CD8-positive, alpha-beta memory T cell (primary cell): ENCODE measurements at places on chromosomes 7 and 10.

DNA sequence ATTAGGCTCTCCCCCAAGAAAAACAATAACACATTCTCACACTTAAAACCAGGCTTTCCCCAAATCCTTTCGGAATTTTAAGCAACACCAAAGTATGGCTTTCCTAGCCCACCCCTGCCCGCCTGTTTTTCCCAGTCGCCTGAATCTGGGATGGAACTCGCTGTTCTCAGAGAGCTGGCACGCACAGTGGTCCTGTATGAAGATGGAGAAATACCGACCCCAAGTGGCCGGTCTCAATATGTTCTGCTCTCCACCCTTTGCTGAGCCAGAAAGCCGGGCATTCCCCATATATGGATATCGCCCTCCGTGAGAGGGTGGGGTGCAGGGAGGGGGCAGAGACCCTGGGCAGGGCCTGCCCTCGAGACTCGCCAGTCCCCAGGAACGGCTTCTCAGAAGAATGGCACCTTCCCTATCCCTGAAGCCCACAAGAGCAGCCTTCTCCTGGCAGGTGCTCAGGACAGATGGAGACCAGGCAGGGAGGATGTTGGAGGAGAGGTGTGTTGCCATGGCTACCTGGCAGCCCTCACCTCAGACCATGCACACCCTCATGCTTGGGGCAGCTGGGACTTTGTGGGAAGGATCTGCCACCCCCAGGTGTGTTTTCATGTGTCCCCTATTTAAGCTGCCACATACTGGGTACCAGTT lies 3.4 kb downstream of the TACR2 start:
- DNase-seq = no peak

DNA sequence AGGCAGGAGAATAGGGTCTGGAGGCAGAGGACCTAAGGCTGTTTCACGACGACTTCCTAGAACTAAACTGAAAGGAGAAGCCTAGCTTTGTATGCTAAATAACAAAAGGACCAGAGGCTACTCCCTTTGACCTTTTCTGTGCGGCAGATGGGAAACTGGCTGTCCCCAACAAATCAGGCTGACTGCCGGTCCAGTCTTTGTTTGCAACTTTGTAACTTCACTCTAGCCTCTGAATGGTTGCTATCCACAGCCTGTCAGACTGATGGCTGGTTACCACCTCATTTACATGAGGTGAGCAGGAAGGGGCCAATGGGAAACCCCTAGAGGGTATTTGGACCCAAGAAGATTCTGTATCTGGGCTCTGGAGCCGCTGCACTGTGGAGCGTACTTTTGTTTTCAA lies 132.6 kb upstream of the SHH start:
- DNase-seq = no peak

- DNase-seq = no peak
Observed at GRCh38 chr7:139702811-139703486, 74.8 kb downstream of the HIPK2 start.

DNA sequence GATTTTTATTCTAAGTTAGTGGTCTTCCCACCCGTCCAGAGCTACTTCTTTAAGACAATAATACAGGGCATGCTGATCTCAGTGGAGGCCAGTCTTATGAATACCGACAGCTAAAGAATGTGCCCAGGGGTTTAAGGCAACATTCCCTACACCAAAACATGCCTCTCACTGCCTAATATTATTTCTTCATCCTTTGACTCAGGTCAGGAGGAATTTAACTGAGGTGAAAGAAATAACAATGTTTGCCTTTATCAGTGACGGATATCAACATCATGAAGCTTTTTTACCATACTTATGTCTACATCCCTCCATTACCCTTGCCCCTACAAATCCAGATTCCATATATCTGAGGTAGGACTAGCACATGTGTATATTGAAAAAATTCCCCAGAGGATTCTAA lies 33.3 kb upstream of the TES start:
- DNase-seq = no peak

DNA sequence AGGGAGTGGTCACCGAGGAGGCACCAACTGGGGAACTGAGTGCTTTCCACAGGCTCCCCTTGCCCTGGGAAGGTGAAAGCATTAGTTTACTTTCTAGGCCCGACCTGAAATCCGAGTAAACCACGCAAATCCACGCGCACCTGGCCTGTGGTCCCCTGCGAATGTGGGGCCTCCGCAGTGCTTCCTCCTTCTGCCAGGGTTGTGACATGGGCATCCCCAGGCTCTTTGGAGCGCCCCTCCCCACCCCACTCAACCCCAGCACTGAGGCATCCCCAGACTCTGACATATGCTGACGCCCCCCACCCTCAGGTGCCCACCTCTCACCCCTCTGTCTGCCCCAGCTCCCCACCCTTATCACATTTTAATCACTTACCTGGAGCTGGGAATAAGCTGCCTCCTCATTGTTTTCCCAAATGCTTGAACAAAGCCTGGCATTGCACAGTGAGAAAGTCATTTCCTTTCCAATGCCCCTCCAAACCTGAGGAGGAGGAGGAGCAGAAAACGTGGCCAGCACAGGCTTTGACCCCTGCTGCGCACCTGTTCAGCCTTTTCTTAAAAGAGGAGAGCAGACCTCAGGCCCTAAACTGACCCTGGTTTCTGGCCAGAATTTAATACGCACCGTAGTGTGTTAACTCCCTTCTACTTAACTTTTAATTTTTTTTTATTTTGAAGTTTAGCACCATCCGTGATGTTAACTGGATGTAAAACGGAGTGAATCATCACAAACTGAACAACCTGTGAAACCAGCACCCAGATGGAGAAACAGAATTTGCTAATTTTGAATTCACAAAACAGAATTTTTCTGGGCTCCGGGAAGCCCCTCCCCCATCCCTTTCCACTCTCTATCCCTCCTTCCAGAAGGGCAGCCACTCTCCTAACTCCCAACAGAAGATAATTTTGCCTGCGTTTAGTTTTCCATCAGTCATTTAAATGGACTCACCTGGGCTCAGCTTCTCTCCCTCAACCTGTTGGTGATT lies 129.4 kb downstream of the WDR11 start:
- DNase-seq = no peak

- no peak for DNase-seq
Observed at GRCh38 chr7:28055161-28055544, 125.4 kb downstream of the JAZF1 start.

DNA sequence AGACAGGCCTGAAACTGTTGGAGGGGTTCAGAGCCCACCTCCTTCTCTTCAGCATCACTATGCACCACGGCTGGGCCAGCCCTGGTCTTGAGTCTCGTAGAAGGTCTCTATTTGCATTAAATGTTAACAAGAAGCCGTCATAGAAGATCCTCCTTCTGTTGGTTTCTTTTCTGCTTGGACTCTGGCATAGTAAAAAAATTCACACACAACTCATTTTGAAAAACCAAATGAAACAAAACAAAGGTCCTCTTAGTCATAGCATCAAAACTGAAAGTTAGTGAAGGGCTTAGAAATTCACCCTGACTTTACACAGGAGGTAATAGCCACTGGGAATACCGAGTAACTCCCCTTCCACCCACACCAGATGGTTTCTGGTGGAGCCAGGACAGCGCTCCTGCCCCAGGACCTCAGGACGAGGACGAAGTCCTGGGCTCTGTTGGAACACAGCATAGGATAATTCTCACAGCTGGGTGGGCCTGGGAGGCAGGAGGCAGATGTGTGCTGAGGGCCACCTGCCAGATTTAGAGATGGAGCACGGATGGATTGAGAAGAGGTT lies 248.4 kb upstream of the KLF6 start:
- DNase-seq = no peak

- DNase-seq = no peak
Observed at GRCh38 chr10:119346095-119346832, 138.9 kb downstream of the GRK5 start.

DNA sequence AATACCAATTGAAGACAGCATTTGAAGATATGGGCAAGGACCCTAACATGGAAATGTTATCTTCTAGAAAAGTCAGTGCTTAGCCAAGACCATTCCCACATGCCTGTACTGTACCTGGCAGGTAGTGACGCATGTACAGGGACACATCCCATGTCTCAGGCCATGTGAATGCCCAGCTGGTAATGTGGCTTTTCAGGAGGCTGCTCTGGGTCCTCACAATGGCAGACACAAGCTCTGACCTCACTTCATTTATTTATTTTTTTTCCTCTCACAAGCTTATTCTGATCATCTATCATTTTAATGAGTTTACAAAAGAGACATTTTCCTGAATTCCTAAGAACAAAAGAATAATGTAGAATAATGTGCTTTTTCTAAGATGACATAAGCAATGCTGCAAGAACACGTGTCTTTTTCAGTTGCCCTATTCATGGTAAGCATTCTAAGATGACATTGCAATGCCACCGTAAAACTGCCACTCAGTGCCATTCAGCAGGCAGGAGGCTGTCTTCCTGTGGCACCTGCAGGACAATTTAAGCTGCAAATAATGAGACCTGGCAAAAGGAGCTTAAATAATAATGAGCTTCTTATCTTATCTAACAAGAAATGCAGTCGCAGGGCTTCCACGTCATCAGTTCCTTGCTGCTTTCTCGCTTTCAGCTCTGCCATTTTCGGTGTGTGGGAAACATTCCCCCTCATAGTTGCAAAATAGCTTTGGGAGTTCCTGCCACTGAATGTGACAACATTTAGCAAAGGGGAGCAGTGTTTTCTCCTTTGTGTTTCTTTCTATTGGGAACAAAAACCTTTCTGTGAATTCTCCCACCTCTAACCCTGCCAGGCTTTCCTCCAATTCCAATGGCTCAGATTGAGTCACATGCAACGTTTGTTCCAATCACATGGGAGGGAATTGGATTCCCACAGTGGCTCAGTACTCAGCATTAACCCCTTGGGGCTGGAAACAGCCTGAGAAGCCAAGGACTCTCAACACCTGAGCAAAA lies 113.0 kb downstream of the SEC23IP start:
- no peak for DNase-seq

GRCh38 chr10:129710510-129710847 lies 243.4 kb downstream of the MGMT start:
- DNase-seq = no peak

- no peak for DNase-seq
Observed at GRCh38 chr7:99079104-99079503, 64.8 kb downstream of the SMURF1 start.

GRCh38 chr7:107879400-107880035 lies 11.5 kb upstream of the DLD start:
- DNase-seq = peak; percentile 19

DNA sequence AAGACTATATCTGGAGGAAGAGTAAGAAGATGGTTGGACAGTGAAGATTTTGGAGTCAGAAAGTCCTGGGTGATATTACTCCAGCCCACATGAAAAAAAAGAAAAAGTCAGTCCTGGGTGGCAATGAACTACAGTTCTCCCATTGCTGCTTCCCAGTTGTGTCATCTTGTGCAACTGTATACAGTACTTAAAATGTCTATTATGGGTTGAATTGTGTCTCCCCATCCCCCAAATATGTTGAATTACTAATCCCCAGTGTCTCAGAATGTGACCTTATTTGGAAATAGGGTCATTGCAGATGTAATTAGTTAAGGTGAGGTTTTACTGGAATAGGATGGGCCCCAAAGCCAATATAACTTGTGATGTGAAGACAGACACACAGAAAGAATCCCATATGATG lies 15.6 kb downstream of the SEC23IP start:
- no peak for DNase-seq

GRCh38 chr7:101494602-101495329 lies 132.1 kb downstream of the COL26A1 start:
- no peak for DNase-seq

- DNase-seq = no peak
Observed at GRCh38 chr7:149670288-149670687, 103.1 kb downstream of the ZNF467 start.

DNA sequence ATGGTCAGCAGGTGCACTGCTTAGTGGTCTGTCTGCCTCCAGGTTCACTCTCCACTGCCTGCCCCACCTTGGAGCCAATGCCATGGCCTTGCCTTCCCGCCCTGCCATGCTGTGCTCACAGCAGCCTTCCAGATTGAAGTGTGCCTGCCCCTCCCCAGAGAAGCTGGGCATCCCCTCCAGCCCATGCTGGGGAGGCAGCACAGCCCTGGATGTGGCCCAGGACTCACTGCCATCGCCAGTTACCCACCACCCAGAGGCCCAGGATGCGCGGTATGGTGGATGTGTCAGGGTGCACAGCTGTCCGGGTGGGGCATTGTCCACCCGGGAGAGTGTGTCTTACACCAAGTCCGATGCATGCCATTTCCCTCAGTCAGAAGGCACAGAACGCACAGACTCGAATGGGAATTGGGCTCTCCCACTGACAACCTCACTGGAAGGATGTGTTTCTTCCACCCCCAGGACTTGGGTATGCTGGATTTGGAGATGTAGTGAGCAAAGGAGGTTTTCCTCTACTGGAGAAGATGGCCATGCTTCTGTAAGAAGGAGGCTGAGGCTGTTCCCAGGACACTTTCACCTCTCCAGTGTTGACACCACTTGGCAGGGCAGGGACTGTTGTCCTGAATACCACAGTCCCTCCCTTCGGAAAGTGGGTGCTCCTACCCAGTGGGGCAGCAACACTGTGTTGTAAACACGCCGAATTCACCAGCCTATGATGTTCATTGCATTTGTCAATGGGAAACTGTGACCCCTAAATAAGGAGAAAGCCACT lies 122.0 kb downstream of the ADARB2 start:
- DNase-seq = no peak

DNA sequence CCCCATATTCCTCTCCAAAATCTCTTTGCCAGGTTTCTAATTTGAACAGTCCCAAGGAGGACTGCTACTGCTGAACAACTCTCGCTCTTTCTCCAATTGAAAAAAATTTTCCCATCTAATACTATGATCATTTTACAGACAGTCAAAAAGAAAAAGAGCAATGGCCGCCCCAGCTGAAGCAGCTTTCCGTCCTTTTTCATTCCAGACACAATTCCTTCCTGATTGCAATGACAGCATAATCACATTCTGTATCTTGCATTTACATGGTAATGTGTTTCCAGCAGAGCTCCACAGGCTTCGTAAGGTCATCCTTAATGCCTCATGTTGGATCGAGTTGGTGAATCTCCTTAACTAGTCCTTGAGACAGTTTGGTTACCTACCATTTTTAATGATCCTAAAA lies 45.0 kb upstream of the GSDME start:
- no peak for DNase-seq

GRCh38 chr10:47458466-47459154 lies 25.3 kb downstream of the ANXA8 start:
- no peak for DNase-seq

DNA sequence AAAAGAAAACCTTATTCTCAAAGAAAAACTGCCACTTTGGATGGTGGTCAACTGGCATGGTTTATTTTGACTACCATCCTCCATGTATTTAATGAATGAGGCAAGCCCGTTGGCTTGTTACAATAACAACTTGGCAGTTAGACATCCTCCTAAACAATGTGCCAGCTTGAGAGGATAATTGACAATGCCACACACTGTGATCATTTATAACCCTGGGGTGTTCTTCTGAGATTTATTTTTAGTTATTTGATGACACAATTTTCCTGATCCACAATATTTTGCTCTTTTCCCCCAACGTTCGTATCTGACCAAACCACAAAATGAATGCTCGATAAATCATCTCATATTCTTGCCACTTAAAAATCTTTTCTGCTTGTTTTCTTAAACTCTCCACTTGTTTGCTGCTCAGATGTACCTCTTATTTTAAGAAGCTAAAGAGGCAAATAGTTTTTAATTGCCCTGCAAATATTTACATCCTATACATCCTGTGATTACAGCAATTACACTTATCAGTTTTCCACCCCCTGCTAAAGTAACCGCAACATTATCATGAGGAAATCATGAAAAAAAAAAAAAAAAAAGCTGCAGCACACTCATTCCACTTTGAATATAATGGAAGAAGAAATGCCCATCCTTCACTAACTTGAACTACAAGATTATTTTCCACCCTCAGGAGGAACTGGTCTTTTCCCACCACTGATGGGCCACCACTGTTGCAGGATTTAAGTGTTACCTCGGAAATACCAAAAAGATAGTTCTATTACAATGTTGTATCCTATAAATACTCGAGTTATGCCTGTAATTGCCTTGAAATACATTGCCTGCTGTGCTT lies 119.9 kb downstream of the MBL2 start:
- DNase-seq = no peak
